Large intestine (tissue), 12 donors: ENCODE measurements at places on chromosomes 4 and X. TPM values are rescaled to one million over a fixed set of nuclear protein-coding genes. Genes with fewer than 3 reads are reported as not detected.

The SNCA gene
- polyA plus RNA-seq = 26.0 TPM

The MAOB gene
- 130 TPM for polyA plus RNA-seq

The GPRASP1 gene
- 13.8 TPM for polyA plus RNA-seq

The KLKB1 gene
- polyA plus RNA-seq = 2.8 TPM

The ITGB1BP2 gene
- polyA plus RNA-seq = 3.3 TPM

The HEPH gene
- polyA plus RNA-seq = 200 TPM

- no peaks in the 10 kb centered on the region for H3K27me3 ChIP-seq
- no peak for DNase-seq
- H3K27ac ChIP-seq = peak overlapping the region; percentile 74
- peaks cover 9% of the 10 kb centered on the region for H3K4me1 ChIP-seq
These were observed 41.9 kb downstream of the RWDD4 start for GRCh38 chr4:183617075-183617474.

GRCh38 chr4:100782356-100782755 is 264.5 kb upstream of the EMCN start:
- no peaks in the 10 kb centered on the region for H3K27me3 ChIP-seq
- H3K4me3 ChIP-seq = no peak overlapping the region
- H3K4me1 ChIP-seq = no peaks in the 10 kb centered on the region
- no peak overlapping the region for H3K27ac ChIP-seq
- H3K36me3 ChIP-seq = no peaks in the 10 kb centered on the region
- no peak for DNase-seq

- H3K36me3 ChIP-seq = no peaks in the 10 kb centered on the region
- no peak overlapping the region for H3K4me3 ChIP-seq
- no peak overlapping the region for H3K27ac ChIP-seq
- no peaks in the 10 kb centered on the region for H3K4me1 ChIP-seq
- no peaks in the 10 kb centered on the region for H3K27me3 ChIP-seq
These were observed 21.4 kb upstream of the ANXA10 start for GRCh38 chr4:168070903-168071302.

GRCh38 chrX:65407157-65407626 is 127.4 kb downstream of the LAS1L start:
- peak; percentile 10 for DNase-seq
- no peaks in the 10 kb centered on the region for H3K36me3 ChIP-seq
- no peaks in the 10 kb centered on the region for H3K4me1 ChIP-seq
- no peak overlapping the region for H3K4me3 ChIP-seq
- H3K27me3 ChIP-seq = peaks cover 6% of the 10 kb centered on the region

DNA sequence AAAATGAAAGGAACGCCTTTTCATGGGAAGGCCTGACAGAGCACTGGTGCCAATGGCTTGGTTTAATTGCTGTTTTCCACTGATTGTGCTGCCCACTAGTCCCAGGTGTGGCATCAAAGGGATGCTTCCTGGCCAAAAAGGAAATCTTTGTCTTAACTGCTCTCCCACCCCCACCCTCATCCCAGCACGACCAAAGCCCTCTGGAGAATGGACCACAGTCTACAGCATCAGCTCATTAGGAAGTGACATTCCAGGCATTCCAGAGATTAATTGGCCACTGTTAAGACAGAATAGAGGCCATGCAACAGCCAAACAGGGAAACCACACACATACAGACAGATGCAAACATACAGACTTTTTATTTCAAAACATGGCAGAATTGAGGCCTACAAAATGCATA is 143.2 kb downstream of the LHFPL1 start:
- H3K4me3 ChIP-seq = no peak overlapping the region
- H3K27me3 ChIP-seq = no peaks in the 10 kb centered on the region
- H3K36me3 ChIP-seq = no peaks in the 10 kb centered on the region
- H3K4me1 ChIP-seq = no peaks in the 10 kb centered on the region
- no peak overlapping the region for H3K27ac ChIP-seq

GRCh38 chrX:48786341-48786800 is at the start of gene GATA1:
GATA1 (plus strand) TSS chrX:48786590; CDS start chrX:48791110, 4,520 bp downstream.
- no peaks in the 10 kb centered on the region for H3K27me3 ChIP-seq
- no peak within 1 kb of the TSS for H3K4me3 ChIP-seq
- H3K4me1 ChIP-seq = no peaks in the 10 kb centered on the region
- H3K27ac ChIP-seq = no peak within 1 kb of the TSS
- no peak for DNase-seq

GRCh38 chr4:168540503-168541265 is 43.8 kb downstream of the PALLD start:
- DNase-seq = no peak
- no peaks in the 10 kb centered on the region for H3K36me3 ChIP-seq
- no peak overlapping the region for H3K27ac ChIP-seq
- H3K27me3 ChIP-seq = no peaks in the 10 kb centered on the region

GRCh38 chr4:176187624-176188023 is 7.8 kb downstream of the SPATA4 start:
- no peaks in the 10 kb centered on the region for H3K36me3 ChIP-seq
- H3K27me3 ChIP-seq = peaks cover 5% of the 10 kb centered on the region
- no peak overlapping the region for H3K4me3 ChIP-seq
- DNase-seq = peak; percentile 23

- no peaks in the 10 kb centered on the region for H3K27me3 ChIP-seq
- peaks cover 23% of the 10 kb centered on the region for H3K4me1 ChIP-seq
- no peak for DNase-seq
- no peak overlapping the region for H3K4me3 ChIP-seq
These were observed 5.4 kb upstream of the PDLIM5 start for GRCh38 chr4:94446386-94446785.

GRCh38 chr4:85381968-85382367 is 93.0 kb upstream of the ARHGAP24 start:
- H3K4me1 ChIP-seq = no peaks in the 10 kb centered on the region
- no peaks in the 10 kb centered on the region for H3K27me3 ChIP-seq
- H3K4me3 ChIP-seq = no peak overlapping the region
- DNase-seq = no peak
- no peaks in the 10 kb centered on the region for H3K36me3 ChIP-seq

DNA sequence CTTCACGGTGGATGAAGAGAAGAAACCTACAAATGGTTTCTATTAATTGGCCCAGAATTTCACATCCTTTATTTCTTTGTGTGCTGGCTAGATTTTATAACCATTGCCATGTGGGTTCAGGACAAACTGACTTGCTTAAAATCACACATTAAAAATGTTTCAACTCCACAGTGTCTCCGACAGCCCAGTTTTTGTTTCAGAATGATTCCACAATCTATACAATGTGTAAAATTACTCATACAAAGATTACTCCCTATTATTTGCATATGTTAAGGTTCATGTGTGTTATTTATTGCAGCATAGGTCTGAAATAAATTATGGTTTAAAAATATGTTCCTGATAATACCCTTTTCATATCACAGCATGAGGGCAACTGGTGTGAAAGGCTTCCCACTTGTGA is 20.6 kb downstream of the DCHS2 start:
- DNase-seq = no peak
- peaks cover 3% of the 10 kb centered on the region for H3K27me3 ChIP-seq
- H3K4me3 ChIP-seq = no peak overlapping the region
- no peaks in the 10 kb centered on the region for H3K4me1 ChIP-seq
- no peaks in the 10 kb centered on the region for H3K36me3 ChIP-seq

DNA sequence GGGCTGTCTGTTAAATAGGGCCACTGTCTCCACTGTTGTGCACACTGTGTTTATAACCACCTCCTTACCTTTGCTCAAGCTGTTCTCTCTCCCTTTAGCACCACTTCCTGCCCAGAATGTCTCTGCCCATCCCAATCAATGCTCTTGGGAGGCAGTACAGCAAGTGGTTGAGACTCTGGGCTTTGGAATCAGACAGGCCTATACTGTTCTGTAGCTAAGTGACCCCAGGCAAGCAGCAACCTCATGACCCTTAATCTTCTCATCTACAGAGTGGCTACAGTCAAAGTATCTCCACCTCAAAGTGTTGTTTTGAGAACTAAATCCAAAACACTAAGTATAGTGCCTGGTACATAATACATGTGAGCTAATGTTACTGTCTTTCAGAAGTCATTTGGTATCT is 3.8 kb upstream of the TXK start:
- peaks cover 6% of the 10 kb centered on the region for H3K36me3 ChIP-seq
- no peak overlapping the region for H3K27ac ChIP-seq
- no peak overlapping the region for H3K4me3 ChIP-seq
- H3K4me1 ChIP-seq = no peaks in the 10 kb centered on the region
- H3K27me3 ChIP-seq = no peaks in the 10 kb centered on the region
- DNase-seq = no peak

DNA sequence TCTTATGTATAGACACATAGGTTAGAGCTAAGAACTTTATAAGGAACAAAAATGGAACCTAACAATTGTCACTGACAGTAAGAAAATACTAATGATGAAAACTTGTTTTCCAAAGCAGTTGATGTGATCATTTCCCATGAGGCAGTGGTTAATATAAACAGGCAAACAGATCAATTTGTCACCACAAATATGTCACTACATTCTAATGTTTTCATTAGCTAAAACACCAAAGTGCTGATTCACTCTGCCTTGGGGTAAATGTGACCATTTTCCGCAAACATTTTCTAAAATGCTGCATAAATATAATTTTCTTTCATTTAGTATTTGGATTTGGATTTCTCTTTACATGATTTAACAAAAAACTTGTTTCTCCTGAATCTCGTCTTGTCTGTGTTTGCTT is 408.9 kb upstream of the CTSO start:
- H3K4me3 ChIP-seq = no peak overlapping the region
- H3K27me3 ChIP-seq = no peaks in the 10 kb centered on the region
- H3K4me1 ChIP-seq = no peaks in the 10 kb centered on the region
- DNase-seq = no peak
- no peak overlapping the region for H3K27ac ChIP-seq

DNA sequence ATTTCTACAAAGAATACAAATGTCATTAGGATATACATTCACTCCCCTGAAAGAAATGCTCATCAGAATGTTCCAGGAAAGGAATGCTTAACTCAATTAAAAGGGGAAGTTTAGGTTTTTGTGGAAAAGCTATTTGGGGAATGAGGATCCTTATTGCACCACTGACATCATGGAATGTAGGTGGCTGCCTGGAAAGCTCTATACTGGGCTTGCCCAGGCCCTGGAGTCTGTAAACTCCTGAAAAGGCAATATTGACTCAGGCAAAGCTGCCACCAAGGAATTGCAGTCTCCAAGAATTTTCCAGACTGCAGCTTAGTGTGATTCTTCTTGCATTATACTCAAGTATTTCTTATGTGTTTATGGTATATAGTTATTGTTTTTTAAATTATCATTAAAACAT is 15.7 kb downstream of the DAPP1 start:
- no peaks in the 10 kb centered on the region for H3K36me3 ChIP-seq
- DNase-seq = no peak
- no peak overlapping the region for H3K27ac ChIP-seq
- no peaks in the 10 kb centered on the region for H3K27me3 ChIP-seq
- no peaks in the 10 kb centered on the region for H3K4me1 ChIP-seq

DNA sequence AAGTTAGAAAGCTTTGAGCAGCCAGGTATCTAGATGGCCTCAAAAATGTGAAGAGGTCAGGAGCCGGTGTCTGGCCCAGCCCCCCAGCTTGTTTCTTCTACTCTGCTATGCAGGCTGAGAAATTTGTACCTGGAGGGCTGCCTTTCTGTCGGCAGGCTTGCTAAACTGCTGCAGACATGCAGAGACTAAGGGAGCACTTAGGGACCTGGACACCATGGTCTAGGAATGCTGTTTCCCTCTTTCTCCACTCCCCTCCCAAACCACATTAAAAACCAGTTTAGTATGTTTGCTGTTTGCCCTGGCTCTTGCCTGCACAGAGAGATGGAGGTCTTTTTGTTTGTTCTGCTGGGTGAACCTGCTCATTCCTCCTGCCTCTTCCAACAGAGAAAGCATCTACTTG is 157.1 kb upstream of the DGKK start:
- H3K27ac ChIP-seq = no peak overlapping the region
- no peak overlapping the region for H3K4me3 ChIP-seq
- H3K4me1 ChIP-seq = no peaks in the 10 kb centered on the region
- no peak for DNase-seq
- H3K27me3 ChIP-seq = no peaks in the 10 kb centered on the region
- H3K36me3 ChIP-seq = no peaks in the 10 kb centered on the region
